ENCODE measurements at places on chromosomes 6 and 20.

GRCh38 chr6:105604587-105604884, 201.7 kb upstream of the PREP start:
- H3K27me3 ChIP-seq: no peaks in the 10 kb centered on the region
- peaks cover 57% of the 10 kb centered on the region for H3K4me1 ChIP-seq
- no peak overlapping the region for H3K27ac ChIP-seq

GRCh38 chr6:27279513-27280063, 32.1 kb downstream of the PRSS16 start:
- H3K27me3 ChIP-seq: no peaks in the 10 kb centered on the region
- H3K4me1 ChIP-seq: no peaks in the 10 kb centered on the region
- no peaks in the 10 kb centered on the region for H3K36me3 ChIP-seq
- no peak for DNase-seq

- no peaks in the 10 kb centered on the region for H3K27me3 ChIP-seq
- DNase-seq: no peak
- H3K36me3 ChIP-seq: no peaks in the 10 kb centered on the region
- H3K27ac ChIP-seq: no peak overlapping the region
- H3K4me3 ChIP-seq: no peak overlapping the region
- H3K4me1 ChIP-seq: peaks cover 34% of the 10 kb centered on the region
Observed at GRCh38 chr6:11381801-11382513, 149.5 kb upstream of the NEDD9 start.

DNA sequence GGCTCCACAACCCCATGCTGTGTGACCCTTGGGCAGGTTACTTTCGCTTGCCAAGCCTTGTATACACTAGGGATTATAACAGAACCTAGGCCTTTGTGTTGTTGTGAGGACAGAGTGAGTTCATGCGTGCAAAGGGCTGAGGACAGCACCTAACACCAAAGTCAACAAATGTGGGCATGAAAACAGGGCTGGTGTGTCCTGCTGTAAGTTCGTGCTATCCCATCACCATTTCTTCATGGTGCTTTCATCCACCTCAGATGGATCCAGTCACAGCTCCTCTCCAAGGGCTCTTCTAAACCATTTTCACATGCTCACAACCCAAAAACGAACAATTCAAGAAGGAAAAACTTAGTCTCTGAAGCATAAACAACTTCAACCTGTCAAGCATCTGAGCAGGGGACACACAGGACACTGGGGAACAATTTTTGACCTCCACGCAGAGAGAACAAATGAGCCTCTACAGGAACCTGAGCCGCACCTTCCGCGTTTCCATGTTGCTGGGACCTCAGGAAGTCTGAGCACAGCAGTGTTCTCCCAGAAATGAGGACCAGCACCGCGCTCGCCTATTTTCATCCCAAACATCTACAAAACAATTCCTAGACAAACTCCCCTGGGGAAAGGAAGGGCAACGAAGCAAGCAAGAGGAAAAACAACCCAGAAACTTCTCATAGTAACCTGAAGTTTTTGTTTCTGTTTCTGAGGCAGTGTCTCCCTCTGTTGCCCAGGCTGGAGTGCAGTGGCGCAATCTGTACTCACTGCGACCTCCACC, 3.1 kb downstream of the LRP11 start:
- DNase-seq: no peak
- peak overlapping the region; percentile 17 for H3K4me3 ChIP-seq
- H3K4me1 ChIP-seq: peaks cover 75% of the 10 kb centered on the region
- peak overlapping the region; percentile 88 for H3K27ac ChIP-seq

GRCh38 chr6:45398075-45398813, 20.5 kb upstream of the SUPT3H start:
- H3K36me3 ChIP-seq: no peaks in the 10 kb centered on the region
- H3K27me3 ChIP-seq: no peaks in the 10 kb centered on the region
- no peak overlapping the region for H3K27ac ChIP-seq
- no peak for DNase-seq
- no peaks in the 10 kb centered on the region for H3K4me1 ChIP-seq
